ENCODE measurements at places on chromosomes 4 and X.

DNA sequence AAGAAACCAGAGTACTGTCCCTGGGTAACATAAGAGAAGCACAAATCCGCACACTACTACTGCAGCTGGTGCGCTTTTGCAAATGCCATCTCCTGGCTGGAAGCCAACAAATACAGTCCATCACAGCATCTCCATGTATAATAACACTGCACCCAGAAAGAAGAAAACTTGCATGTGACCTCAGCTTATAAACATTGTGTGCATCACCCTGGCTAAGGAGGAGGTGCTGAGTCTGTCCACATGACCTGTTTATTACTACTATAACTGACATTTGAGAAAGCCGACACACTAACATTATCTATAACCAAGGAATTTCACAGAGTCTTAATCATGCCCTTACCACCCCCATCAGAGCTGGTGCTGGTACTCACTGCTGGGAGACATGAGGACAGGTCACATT is 516.8 kb downstream of the CFAP47 start:
- DNase-seq, result no peak

GRCh38 chr4:100169491-100170485 is 20.5 kb downstream of the DDIT4L start:
- DNase-seq, result no peak

- no peak for DNase-seq
Observed at GRCh38 chrX:111881715-111882114, 5.7 kb downstream of the TRPC5OS start.

DNA sequence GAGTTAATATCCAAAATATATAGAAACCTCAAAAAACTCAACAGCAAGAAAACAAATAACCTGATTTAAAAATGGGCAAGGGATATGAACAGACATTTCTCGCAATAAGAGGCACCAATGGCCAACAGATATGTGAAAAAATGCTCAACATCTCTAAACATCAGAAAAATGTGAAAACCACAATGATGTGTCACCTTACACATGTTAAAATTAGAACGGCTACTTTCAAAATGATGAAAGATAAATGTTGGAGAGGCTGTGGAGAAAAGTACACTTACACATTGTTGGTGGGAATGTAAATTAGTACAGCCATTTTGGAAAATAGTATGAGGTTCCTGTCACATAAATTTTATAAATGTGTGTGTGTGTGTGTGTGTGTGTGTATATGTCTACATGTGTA is 731.3 kb downstream of the DMD start:
- no peak for DNase-seq

DNA sequence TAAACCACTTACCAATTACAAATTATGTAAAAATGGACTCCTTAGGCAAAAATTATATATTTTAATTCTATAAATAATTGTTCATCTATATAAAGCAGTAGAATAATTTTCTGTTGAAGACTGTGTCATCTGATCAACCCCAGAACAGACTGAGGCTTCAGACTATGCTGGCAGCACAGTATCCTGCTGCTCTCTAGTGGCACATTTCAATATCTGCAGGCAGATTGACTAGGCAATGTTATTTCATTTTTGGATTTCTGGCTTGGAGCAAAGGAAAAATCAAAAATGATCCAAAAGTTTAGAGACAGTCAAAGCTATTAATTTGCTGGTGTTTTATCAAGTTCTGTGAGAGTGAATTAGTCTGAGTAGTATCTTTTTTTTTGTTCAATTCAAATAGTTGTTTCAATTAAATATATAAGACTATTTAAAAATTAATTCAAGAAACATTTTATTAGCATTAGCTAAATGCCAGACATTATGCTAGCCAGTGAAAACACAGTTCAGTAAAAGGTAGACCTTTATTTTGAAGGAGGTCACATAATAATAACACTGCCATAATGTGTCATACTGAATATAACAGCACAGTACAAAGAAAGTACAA is 21.3 kb upstream of the SULT1E1 start:
- peak; percentile 51 for DNase-seq

GRCh38 chr4:181949704-181950312 is 293.4 kb upstream of the TENM3 start:
- no peak for DNase-seq

DNA sequence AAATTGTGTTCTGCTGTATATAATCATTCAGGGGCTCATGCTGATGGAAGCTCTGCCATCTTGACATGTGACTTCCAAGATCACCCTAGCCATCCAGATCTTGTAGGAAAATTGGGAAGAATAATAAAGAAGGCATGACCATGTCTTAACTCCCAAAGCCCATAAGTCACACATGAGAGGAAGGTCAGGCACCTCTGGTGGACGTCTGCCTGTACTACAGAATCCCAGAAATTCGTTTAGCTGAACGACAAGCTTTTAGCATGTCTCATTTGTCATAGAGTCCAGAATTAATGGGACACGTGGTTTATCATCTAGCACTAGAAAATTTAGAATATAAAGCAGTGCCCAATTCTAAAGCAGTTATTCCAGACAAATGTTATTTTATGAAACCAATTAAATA is 212.7 kb downstream of the CENPC start:
- DNase-seq, result peak; percentile 47

- DNase-seq, result no peak
Observed at GRCh38 chr4:22850055-22850454, 157.3 kb downstream of the GBA3 start.

DNA sequence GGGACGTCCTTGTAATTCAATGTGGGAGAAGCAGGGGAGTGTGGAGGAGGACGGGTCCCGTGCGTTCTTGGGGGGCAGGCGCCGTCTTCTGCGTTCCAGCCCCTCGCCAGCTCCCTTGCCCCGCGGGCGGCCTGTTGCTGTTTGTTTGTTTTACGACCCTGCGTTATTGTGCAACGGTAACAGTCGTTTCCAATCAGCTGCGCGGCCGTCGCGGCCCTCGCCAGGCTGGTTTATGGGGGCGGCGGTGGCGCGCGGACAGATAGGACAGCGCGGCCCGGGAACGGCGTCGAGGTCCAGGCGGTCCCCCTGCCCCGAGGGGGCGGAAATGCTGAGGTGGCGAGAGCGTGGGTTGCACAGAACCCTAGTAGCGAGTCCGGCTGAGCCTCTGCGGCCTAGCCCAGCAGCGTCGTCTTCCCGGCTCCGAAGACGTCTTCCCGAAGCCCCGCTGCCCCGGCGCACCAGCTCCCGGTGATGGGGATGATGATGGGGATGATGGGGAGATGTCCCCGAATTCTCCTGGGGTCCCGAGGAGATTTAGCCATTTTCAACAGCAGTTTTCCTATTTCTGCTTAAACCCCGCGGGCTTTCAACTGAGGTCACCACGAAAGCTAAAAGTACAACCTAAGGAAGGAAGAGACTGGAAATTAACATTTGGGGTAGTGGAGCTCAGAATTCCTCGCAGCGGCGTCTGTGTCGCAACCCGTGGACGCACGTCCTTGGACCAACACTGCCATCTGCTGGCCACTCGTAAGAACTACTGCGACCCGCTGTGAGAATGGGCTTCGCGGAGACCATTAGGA is 4.8 kb downstream of the PDGFRA start:
- peak; percentile 77 for DNase-seq

- DNase-seq, result peak; percentile 38
Observed at GRCh38 chr4:90127706-90128345, 632 bp downstream of the CCSER1 start.

DNA sequence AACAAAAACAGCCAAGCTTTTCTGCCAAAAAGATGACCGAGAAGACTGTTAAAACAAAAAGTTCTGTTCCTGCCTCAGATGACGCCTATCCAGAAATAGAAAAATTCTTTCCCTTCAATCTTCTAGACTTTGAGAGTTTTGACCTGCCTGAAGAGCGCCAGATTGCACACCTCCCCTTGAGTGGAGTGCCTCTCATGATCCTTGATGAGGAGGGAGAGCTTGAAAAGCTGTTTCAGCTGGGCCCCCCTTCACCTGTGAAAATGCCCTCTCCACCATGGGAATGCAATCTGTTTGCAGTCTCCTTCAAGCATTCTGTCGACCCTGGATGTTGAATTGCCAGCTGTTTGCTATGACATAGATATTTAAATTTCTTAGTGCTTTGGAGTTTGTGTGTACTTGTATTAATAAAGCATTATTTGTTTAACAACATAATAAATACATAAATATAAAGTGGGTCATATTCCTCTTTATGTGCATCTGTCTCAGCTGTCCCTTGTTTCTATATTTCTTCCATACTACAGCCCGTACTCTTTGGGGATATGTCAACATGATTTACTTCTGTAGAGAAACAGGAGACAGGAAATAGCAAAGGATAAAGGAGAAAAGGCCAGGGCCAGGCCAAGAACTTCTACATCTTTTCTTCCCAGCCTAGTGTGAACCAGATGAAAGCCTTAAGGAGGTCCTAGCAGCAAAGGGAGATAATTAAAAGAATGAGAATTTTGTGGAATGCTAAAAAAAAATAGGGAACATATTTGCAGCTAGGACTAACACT is 667 bp downstream of the PTTG2 start:
- DNase-seq, result no peak

DNA sequence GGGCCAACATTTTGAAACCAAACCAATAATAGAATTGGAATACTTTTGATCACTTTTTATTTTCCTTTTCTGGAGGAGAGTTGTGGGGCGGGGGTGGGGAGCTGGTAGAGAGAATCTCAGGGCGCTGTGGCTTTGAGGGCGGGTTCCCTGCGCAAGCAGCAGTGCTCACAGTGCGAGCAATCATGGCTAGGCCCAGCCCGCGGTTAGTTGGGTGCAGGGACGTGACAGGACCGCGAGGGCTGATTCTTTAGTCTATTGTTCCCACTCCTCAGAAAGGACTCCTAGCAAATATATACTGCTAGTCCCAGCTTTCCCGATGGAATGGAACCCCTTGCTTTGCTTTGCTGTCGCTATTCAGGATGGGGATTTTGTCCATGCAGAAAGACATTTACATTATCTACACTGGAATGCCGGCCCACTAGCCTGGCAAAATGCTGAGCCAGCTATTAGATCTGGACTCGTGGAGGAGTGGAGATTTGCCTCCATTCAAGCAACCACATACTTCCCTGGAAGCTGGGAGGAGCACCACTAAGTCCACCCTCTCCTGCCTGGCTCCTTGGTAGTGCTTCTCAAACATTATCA is 23.9 kb upstream of the APLN start:
- no peak for DNase-seq

- no peak for DNase-seq
Observed at GRCh38 chr4:186150926-186151325, 40.4 kb upstream of the CYP4V2 start.

DNA sequence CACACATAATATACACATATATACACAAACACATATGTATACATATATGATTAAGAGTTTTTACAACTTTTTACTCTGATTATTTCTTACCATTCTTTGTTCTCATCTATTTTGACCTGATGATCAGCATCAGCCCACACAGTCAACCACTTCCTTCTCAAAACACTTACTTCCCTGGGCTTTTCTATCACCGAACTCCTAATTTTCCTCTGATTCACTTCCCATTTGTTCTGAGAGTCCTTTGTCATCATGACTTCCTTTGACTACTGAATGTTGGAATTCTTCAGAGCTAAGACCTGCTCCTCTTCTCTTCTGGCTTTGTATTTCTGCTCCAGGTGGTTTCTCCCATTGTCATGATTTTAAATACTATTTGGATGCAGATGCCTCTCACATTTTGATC is 209.5 kb upstream of the AFF2 start:
- no peak for DNase-seq

- DNase-seq, result no peak
Observed at GRCh38 chrX:134891652-134892051, 99.1 kb upstream of the SMIM10 start.

GRCh38 chrX:134181275-134181660 is 55.7 kb upstream of the CCDC160 start:
- no peak for DNase-seq

- DNase-seq, result no peak
Observed at GRCh38 chrX:136192135-136192534, 44.8 kb downstream of the FHL1 start.

GRCh38 chr4:158605393-158605792 is 66.3 kb downstream of the C4orf46 start:
- no peak for DNase-seq

DNA sequence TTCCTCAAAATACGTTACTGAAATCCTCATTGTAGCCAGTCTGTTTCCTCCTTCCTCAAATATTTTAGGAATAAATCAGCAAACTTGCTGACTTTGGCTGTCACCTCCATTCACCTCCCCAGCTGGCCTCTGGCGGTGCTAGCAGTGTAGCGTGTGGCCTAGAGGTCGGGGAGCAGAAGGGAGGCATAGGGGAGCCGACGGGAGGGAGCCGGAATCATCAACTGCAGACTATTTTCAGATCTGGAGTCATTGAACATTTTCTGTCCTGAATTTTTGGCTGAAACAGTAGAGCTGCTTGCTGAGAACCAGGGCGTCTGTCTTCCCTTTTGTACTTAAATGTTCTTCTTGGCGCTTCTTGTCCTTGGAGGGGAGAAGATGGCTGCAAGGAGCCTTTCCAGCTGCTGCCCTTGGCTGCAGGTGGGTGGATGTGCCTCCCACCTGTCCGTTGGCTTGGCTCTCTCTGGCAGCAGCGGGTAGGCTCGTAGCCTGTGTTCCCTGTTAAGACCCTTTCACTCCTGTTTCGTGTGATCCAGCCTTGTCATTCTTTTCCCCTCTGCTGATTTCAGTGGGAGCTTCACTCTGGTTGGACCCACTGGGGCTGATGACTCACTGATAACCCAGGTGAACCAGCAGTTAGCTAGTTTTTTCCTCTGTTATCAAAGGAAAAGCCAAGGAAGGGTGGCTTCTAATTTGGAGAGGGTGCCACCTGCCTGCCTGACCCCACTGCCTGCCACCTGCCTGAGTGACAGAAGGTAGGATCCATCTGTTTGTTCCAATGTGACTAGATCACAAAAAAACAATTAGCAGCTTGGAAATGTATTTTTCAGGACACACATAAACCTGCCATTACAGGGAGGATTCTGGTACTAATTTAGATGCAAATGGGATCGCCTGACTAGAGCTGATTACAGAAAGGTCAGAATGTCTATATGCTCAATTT is 135.9 kb downstream of the GATB start:
- no peak for DNase-seq

GRCh38 chrX:74225111-74225510 is 78.9 kb upstream of the ZCCHC13 start:
- no peak for DNase-seq

DNA sequence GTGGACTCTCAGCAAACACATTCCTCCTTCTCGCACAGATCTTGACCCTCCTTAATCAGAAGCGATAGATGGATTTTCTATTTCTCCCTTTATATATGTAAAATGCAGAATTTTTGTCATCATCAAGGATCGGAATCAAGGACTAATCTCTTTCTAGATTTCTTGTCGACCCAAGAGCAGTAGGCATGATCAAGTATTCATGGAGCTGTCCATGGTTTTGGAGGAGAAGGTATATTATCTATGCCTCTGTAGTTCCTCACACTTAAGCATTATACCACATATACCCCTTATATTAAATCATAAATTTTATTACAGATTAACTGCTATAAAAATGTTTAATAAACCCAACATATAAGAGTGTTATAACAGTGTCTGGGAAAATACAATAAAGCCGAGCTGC is 886.8 kb downstream of the NLGN4X start:
- DNase-seq, result no peak

GRCh38 chrX:133444196-133444595 is 28.9 kb upstream of the GPC4 start:
- DNase-seq, result no peak

DNA sequence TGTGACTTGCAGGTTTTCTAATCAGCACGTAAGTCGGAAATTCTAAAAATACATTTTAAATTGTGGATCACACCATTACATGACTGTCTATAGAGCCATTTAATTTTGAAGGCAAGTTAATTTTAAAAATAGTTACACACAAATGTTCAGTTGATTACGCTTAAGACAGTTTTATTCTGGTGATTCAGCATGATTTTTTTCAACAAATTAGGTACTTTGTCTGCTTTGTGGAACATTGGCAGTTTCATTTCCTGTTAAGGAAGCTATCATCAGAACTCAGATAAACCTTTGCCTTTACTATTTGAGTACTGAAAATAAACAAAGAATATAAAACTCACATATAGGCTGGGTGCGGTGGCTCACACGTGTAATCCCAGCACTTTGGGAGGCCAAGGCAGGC is 19.5 kb downstream of the SAT1 start:
- DNase-seq, result no peak

Measured in HEK293T (cell line).